ENCODE measurements at places on chromosomes 1 and 21.
A peak's percentile ranks its signal among the peaks of the same experiment; 100 is the strongest.

DNA sequence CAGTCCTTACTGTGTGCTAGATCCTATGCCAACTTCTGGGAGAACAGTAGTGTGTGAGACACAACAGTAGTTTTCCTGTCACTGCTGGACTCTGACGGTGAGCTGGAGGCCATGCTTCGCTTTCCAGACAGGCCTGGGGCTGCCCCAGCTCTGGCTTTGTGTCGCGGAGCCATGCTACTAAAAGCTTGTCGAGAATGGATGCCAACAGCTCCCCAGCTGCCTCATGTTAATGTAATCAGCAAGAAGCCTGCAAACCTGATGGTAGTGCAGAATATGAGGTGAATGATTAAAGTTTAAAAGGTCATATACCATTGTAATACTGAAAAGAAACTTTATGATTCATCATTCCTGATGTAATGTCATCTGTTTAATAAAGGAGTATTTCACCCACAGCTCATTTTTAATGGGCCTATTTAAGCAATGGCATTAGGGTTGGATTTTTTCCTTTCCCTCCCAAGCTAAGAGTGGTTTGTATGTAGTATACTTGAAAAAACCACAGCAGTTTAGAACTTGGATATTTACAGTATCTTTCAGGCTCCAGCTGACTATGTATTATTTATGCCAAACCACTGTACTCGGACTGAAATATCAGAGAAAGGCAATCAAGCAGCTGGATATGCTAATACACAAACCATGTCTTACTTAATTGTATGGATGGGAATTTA, 343.0 kb downstream of the NUF2 start:
- no peaks in the 10 kb centered on the region for H3K4me1 ChIP-seq
- no peak overlapping the region for H3K4me3 ChIP-seq
- no peaks in the 10 kb centered on the region for H3K36me3 ChIP-seq
- H3K27me3 ChIP-seq: no peaks in the 10 kb centered on the region
- H3K27ac ChIP-seq: no peak overlapping the region

DNA sequence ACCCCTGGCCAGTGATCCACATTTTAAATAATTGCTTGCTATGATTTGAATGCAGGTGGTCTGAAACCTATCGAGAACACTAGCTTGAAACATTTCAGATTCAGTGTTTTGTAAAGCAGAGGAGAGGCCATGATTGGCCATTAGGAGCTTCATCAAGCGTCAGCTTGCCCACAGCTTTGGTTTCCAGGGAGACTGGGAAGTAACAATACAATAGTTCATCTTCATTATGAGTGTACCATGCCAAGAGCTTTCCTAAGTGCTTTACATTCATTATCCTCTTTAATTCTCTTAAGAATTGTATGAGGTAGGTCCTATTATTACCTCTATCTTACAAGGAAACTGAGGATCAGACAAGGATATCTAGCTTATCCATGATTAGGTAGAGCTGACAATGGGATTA, 27.7 kb upstream of the ATP5PO start:
- H3K27ac ChIP-seq: no peak overlapping the region
- peaks cover 4% of the 10 kb centered on the region for H3K27me3 ChIP-seq
- peaks cover 72% of the 10 kb centered on the region for H3K4me1 ChIP-seq
- no peak for DNase-seq

- no peak for DNase-seq
- H3K4me1 ChIP-seq: peaks cover 5% of the 10 kb centered on the region
Observed at GRCh38 chr1:31151402-31151801, 85.9 kb upstream of the PUM1 start.

GRCh38 chr1:38052750-38053415, 6.3 kb upstream of the POU3F1 start:
- H3K27me3 ChIP-seq: peaks cover 23% of the 10 kb centered on the region
- H3K36me3 ChIP-seq: no peaks in the 10 kb centered on the region
- no peak overlapping the region for H3K4me3 ChIP-seq

GRCh38 chr1:163168053-163168452, 34.7 kb downstream of the RGS5 start:
- H3K27me3 ChIP-seq: no peaks in the 10 kb centered on the region
- H3K36me3 ChIP-seq: no peaks in the 10 kb centered on the region
- H3K4me1 ChIP-seq: no peaks in the 10 kb centered on the region
- no peak for DNase-seq
- no peak overlapping the region for H3K4me3 ChIP-seq
- no peak overlapping the region for H3K27ac ChIP-seq

- no peak overlapping the region for H3K4me3 ChIP-seq
- no peak overlapping the region for H3K27ac ChIP-seq
- H3K27me3 ChIP-seq: no peaks in the 10 kb centered on the region
- DNase-seq: no peak
- no peaks in the 10 kb centered on the region for H3K36me3 ChIP-seq
Observed at GRCh38 chr1:189121941-189122340, 1355.7 kb downstream of the BRINP3 start.

DNA sequence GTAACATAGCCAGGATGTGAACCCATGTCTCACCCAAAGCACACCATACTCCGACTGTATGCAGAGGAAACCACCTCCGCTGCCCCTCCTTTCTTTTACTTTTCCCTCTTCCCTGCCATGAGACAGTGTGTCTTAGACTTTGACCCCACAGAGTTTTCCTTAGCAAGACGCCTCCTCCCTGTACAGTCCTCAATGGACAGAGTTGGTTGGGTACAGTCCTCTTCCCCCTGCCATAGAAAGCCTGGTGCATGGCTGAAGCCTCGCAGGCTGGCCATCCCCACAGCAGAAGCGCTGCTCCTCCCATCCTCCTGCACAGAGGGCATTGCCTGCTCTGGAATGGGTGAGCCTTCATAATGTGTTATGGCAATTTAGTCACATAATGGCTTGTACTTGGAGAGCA, 127.9 kb downstream of the PLPP3 start:
- DNase-seq: no peak
- H3K36me3 ChIP-seq: no peaks in the 10 kb centered on the region
- no peak overlapping the region for H3K4me3 ChIP-seq
- H3K27me3 ChIP-seq: no peaks in the 10 kb centered on the region
- no peaks in the 10 kb centered on the region for H3K4me1 ChIP-seq

- peaks cover 28% of the 10 kb centered on the region for H3K36me3 ChIP-seq
- no peaks in the 10 kb centered on the region for H3K27me3 ChIP-seq
- H3K4me3 ChIP-seq: no peak overlapping the region
- no peak overlapping the region for H3K27ac ChIP-seq
- H3K4me1 ChIP-seq: no peaks in the 10 kb centered on the region
- DNase-seq: no peak
Observed at GRCh38 chr1:19625291-19625937, 18.7 kb upstream of the NBL1 start.

DNA sequence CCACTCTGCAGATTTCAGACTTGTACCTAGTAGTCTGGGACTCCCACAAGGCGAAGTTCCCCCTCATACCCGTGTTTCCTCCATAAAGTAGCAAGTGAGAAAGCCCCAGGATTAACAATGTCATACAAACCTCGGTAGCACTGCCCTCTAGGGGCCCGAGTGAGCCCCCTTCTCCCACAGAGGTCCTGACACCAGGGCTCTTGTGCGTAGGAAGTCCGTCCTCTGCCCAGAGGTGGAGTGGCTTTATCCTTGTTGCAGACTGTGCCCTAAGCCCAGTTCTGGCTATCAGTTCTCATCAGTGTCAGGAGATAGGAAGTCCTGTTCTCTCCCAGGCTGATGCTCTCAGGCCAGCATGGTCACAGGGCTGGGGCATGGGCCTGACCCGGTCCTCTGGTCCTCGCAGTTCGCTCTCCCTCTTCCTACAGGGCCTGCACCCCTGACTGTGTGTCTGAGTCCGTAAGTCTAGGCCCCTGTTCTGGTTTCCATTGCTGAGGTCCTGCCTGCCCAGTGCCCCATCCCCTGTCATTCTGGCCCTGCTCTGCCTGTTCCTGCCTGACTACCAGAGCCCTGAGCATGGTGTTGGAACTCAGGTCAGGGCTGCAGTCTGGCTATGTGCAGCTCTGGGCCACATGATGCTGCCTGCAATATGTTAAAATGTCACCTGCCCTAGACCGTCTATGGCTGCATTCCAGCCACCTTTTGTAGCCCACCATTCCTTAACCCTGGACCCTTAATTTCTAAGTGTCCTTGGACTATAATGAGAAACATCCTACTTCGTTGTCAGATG, 285.6 kb downstream of the ASTN1 start:
- H3K4me3 ChIP-seq: no peak overlapping the region
- no peak overlapping the region for H3K27ac ChIP-seq
- DNase-seq: no peak

DNA sequence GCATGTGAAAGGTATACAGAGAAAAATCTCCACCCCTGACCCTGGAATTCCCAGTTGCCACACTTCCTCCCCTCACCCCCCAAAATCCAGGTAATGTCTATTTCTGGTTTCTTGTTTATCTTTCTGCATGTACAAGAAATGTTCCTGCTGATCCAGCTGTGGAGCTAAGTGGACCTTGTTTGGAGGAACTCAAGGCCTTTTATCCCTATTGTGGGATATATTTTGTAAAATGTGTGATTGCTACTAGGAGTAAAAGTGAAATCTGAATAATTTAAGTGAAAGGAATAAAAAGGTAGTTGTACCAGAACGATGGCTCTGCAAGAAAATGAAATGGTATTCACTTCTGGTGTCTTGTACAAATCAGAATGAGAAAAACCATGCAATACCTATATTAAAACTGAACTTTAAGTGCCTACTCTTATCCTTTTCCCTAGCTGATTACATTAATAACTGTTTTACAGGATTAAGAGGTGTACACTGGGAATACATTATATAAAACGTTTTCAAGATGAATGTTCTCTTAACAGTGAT, 3.0 kb downstream of the SPEN start:
- no peaks in the 10 kb centered on the region for H3K27me3 ChIP-seq
- H3K27ac ChIP-seq: no peak overlapping the region
- peaks cover 11% of the 10 kb centered on the region for H3K36me3 ChIP-seq
- peak overlapping the region; percentile 94 for H3K4me3 ChIP-seq

GRCh38 chr1:220119043-220119512, 25.1 kb downstream of the IARS2 start:
- peaks cover 8% of the 10 kb centered on the region for H3K4me1 ChIP-seq
- H3K4me3 ChIP-seq: no peak overlapping the region

- peaks cover 43% of the 10 kb centered on the region for H3K27me3 ChIP-seq
- H3K4me1 ChIP-seq: peaks cover 29% of the 10 kb centered on the region
- H3K36me3 ChIP-seq: no peaks in the 10 kb centered on the region
- no peak overlapping the region for H3K4me3 ChIP-seq
- no peak overlapping the region for H3K27ac ChIP-seq
Observed at GRCh38 chr1:93608187-93609109, 73.2 kb downstream of the BCAR3 start.

Data from activated T-helper 1 cell treated with anti-CD3 and anti-CD28 coated beads, Interleukin-12 subunit alpha, Interleukin-12 subunit beta, Interleukin-2, Interleukin-4 antibody, amounts not matched to agents 30 ng/mL and 10 ng/mL and 1 ng/mL, durations not matched to agents 14 hours and 24 hours and 36 hours (primary cell).